A549 treated with RU486 at 1 μM for 4 hours (cell line): ENCODE measurements at places on chromosomes 7 and 10. TPM values are rescaled to one million over a fixed set of nuclear protein-coding genes. Genes with fewer than 3 reads are reported as not detected.

Gene CCDC172
- total RNA-seq, result not detected in 5 replicates

Gene CFAP43
- total RNA-seq, result 0.07 to 0.24 TPM (median 0.12 TPM) in 5 replicates

Gene MMRN2
- 0.79 to 1.2 TPM (median 1.00 TPM) in 5 replicates for total RNA-seq

Gene MAGI2
- 0.16 to 0.51 TPM (median 0.36 TPM) in 5 replicates for total RNA-seq

Gene C10orf105
- total RNA-seq, result not detected in 5 replicates

Gene ERVW-1
- not detected in 5 replicates for total RNA-seq

Gene CALHM1
- total RNA-seq, result not detected in 5 replicates

Gene AKR1C8
- 0.21 TPM in 1 of 5 replicates, not detected in the others for total RNA-seq

Gene STEAP1B
- 0.20 to 0.32 TPM in 2 of 5 replicates, not detected in the others for total RNA-seq

Gene TMEM196
- not detected in 5 replicates for total RNA-seq

Gene RET
- total RNA-seq, result 0.48 to 1.1 TPM (median 0.76 TPM) in 5 replicates

Gene GPNMB
- 1.7 to 3.3 TPM (median 2.6 TPM) in 5 replicates for total RNA-seq

Gene PRLHR
- not detected in 5 replicates for total RNA-seq

Gene MYL10
- total RNA-seq, result not detected in 5 replicates

Gene SPDYE8
- total RNA-seq, result not detected in 5 replicates

Gene CTNNA3
- total RNA-seq, result not detected in 5 replicates

Gene PON3
- total RNA-seq, result 27.0 to 38.0 TPM (median 34.3 TPM) in 5 replicates

Gene ZNF248
- 2.6 to 6.5 TPM (median 4.0 TPM) in 5 replicates for total RNA-seq

Gene REPIN1
- total RNA-seq, result 73.2 to 96.1 TPM (median 93.1 TPM) in 5 replicates

Gene OGDHL
- total RNA-seq, result 0.07 to 0.24 TPM (median 0.15 TPM) in 5 replicates

Gene HOXA2
- total RNA-seq, result 0.77 to 1.4 TPM (median 0.98 TPM) in 5 replicates

Gene PON1
- total RNA-seq, result 0.44 to 1.0 TPM (median 0.66 TPM) in 5 replicates

Gene UPK3BL2
- 1.6 to 2.3 TPM (median 2.0 TPM) in 5 replicates for total RNA-seq

Gene NRBF2
- 19.5 to 27.8 TPM (median 21.3 TPM) in 5 replicates for total RNA-seq

Gene WNT8B
- total RNA-seq, result 0.08 TPM in 1 of 5 replicates, not detected in the others

Gene CUX1
- 39.8 to 48.8 TPM (median 44.6 TPM) in 5 replicates for total RNA-seq

Gene FOXP2
- total RNA-seq, result not detected in 5 replicates

Gene CALN1
- not detected in 5 replicates for total RNA-seq

Gene ADRB1
- total RNA-seq, result 0.37 to 1.1 TPM (median 0.85 TPM) in 5 replicates

Gene CEP41
- total RNA-seq, result 11.6 to 13.8 TPM (median 13.3 TPM) in 5 replicates

Gene HSPA12A
- total RNA-seq, result 9.3 to 13.0 TPM (median 12.2 TPM) in 5 replicates

Gene MYH16
- total RNA-seq, result 0.51 to 0.77 TPM (median 0.66 TPM) in 5 replicates

Gene GBX1
- 0.17 to 0.45 TPM in 2 of 5 replicates, not detected in the others for total RNA-seq

Gene ASB10
- not detected in 5 replicates for total RNA-seq
